ENCODE measurements at places on chromosomes 12 and 14.
A peak's percentile ranks its signal among the peaks of the same experiment; 100 is the strongest.

- DNase-seq, result no peak
These were observed at the start of gene MMP19 for GRCh38 chr12:55842681-55843429. MMP19 (minus strand) TSS chr12:55842936; CDS start chr12:55842830, 106 bp downstream.

DNA sequence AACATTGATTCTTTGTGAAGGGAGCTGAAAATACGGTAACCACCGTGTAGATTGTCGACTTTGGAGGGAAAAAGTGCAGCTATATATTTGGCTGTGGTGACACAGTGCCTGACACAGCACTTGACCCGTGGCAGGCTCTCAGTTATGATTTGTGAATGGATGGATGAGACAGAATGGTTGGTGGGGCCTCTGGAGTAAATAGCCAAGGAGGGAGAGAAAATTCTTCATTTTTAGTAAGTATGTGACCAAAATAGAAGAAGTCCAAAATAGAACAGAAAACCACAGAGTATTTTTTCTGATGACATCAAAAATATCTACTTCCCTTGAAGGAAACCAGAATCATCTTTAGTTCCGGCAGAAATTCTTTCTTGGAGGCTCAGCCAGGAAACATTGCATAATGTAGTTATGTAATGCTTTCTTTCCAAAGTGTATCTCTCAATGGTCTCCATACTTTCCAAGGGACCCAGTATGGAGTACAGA, 82.0 kb upstream of the WSCD2 start:
- DNase-seq, result no peak

- no peak for DNase-seq
These were observed 229.7 kb upstream of the FOXG1 start for GRCh38 chr14:28536889-28537288.

GRCh38 chr12:113488322-113488721, 16.7 kb upstream of the LHX5 start:
- DNase-seq, result no peak

DNA sequence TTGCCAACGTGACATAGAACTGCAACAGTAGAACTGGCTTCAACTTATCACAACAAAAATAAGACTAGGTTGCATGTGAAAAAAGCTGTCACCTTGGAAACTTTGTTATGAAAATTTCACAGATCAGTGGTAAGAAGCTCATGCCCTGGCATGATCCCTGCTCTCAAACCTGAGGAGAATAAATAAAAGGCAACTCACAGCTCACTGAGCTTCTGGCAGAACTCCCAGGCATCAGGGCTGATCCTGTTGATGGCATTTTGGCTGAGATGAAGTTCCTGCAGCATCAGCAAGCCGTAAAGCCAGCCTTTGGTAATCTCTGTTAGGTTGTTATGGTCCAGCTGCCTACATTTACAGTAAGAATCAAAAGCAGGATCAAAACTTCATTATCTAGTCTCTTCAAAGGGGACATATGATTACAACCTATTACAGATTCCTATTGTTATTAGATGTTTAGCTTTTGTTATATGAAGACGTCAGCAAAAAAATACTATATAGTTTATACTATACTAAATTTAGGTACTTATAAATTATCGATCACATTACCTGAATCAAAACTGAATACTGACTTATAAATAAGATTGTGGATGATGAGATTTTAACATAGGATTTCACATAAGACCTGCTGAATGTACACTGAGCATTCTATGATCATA, 32.0 kb downstream of the LRIG3 start:
- peak; percentile 45 for DNase-seq

DNA sequence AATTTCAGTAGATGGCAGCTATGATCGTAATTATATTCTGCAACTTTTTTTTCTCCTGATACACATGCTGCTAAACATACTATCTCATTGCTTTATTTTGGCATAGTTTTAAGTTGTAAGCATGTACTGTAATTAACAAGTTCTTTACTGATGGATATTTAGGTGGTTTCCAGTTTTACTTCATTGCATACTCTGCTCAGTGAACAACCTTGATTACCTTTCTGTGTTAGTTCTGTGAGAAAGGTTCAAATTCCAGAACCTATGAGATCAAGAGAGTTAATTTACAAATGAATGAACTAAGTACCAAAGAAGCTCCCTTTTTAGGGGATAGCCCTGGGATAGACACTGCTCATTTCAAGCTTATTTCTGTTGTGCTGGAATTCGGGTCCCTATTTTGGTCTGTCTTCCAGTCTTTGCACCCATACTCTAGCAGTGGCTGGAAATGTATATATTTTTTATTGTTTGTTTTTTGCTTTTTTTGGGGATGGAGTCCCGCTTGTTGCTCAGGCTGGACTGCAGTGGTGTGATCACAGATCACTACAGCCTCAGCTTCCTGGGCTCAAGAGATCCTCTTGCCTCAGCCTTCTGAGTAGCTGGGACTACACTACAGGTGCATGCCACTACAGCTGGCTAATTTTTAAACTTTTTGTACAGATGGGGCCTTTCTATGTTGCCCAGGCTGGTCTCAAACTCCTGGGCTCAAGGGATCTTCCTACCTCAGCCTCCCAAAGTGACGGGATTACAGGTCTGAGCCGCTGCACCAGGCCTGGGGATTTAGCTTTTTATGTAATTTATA, 10.6 kb downstream of the PAPOLA start:
- no peak for DNase-seq

All from NCI-H774 (cell line).